ENCODE measurements at places on chromosomes 7 and 10.

DNA sequence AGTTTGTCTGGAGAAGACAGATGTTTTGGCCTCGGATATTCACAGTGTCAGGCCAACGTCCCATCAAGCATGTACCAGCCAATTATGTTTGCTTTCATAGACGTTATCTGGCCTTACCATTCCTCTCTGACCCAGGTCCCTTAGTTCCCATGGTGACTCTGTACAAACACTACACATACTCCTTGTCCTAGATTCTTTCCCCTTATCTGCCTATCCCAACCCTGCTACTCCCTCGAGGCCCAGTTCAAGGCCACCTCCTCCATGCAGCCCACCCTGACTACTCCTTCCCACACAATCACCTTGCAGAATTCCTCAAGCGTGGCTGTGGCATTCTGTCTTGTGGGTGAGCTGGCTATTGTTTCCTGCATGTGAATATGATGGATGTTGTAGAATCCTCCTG, 155.2 kb downstream of the PRKAG2 start:
- no peak for DNase-seq

- DNase-seq, result no peak
Measured at GRCh38 chr10:19749185-19749729, 67.0 kb upstream of the PLXDC2 start.

DNA sequence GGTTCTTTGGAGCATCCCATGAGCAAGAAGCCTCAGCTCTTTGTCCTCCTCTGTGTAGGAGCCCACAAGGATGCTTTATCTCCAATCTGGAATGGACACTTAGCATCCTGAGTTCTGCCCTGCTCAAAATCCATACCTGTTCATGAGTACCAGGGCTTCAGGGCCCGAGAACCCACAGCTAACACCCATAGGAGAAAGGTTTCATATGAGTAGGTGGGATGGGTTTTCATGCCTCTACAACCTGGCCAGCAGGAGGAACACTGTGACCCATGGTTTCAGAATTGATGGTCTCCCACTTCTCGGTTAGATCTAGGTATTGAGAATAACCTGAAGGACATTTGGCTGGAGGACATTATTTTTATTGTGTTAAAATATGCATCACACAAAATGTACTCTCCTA, 57.8 kb downstream of the TBXAS1 start:
- no peak for DNase-seq

DNA sequence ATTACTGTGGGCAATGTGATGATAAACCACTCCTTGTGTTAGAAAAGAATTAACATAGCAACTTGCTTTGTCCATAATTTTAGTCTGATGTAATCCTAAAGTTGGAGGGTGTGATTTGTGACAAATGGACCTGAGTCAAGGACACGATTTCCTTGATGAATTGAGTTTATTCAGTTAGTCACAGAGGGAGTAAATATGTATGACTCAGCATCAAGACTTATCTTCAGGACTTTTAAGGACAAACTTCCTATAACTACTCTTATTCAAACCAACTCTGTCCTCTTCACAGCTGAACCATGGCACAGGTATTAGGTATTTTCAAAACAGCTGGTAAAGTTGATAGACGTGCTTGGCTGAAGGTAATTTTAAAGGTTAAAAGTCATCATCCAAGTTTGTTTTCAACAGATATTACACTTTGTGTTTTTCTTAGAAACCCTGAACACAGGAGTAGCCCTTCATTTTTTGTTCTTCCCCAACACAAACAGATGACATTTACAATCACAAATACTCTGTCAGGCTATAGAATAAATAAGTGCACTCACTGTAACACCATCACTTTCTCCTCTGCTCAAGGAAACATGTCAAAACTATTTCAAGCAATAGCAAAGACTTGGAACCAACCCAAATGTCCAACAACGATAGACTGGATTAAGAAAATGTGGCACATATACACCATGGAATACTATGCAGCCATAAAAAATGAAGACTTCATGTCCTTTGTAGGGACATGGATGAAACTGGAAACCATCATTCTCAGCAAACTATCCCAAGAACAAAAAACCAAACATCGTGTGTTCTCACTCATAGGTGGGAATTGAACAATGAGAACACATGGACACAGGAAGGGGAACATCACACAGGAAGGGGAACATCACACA, 54.5 kb downstream of the COA1 start:
- peak; percentile 90 for DNase-seq

GRCh38 chr7:29642494-29643155, 79.0 kb downstream of the PRR15 start:
- DNase-seq, result no peak

- no peak for DNase-seq
Measured at GRCh38 chr10:71239946-71240795, 27.8 kb downstream of the UNC5B start.

- DNase-seq, result no peak
Measured at GRCh38 chr7:44285561-44285960, 39.8 kb downstream of the CAMK2B start.

- no peak for DNase-seq
Measured at GRCh38 chr7:157844141-157844540, 507.3 kb downstream of the DNAJB6 start.

GRCh38 chr7:24365606-24366005, 81.6 kb downstream of the NPY start:
- DNase-seq, result no peak

Data from LoVo (cell line).